ENCODE measurements at places on chromosomes 12 and 14. TPM values are rescaled to one million over a fixed set of nuclear protein-coding genes. Genes with fewer than 3 reads are reported as not detected.

GRCh38 chr14:94857950-94858349 lies 88.0 kb upstream of the GSC start:
- DNase-seq, result no peak
- no peaks in the 10 kb centered on the region for H3K27me3 ChIP-seq
- H3K4me3 ChIP-seq, result no peak overlapping the region
- H3K36me3 ChIP-seq, result no peaks in the 10 kb centered on the region
- no peak overlapping the region for H3K27ac ChIP-seq

Gene RIN3
- total RNA-seq, result 18.0 TPM

DNA sequence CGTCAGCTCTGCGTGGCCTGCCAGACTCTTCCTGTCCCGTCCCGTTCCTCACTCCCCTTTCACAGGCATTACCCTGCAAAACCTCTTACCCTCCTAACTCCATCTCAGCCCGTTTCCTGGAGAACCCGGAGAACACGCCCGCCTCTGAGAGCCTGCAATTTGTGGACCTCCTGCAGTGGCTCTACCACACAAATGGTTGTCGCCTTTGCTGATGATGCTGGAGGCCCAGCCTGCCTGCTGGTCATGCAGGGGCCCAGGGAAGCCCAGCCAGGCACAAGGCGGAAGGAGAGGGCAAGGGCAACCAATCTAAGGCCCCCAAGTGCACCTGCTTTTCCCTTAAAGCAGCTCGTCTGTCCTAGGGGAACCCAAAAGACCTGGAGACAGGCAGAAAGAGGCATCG lies 22.5 kb downstream of the RFLNA start:
- H3K27me3 ChIP-seq, result no peaks in the 10 kb centered on the region
- no peaks in the 10 kb centered on the region for H3K36me3 ChIP-seq
- no peak overlapping the region for H3K27ac ChIP-seq
- no peak overlapping the region for H3K4me3 ChIP-seq
- no peak for DNase-seq
- no peaks in the 10 kb centered on the region for H3K4me1 ChIP-seq

DNA sequence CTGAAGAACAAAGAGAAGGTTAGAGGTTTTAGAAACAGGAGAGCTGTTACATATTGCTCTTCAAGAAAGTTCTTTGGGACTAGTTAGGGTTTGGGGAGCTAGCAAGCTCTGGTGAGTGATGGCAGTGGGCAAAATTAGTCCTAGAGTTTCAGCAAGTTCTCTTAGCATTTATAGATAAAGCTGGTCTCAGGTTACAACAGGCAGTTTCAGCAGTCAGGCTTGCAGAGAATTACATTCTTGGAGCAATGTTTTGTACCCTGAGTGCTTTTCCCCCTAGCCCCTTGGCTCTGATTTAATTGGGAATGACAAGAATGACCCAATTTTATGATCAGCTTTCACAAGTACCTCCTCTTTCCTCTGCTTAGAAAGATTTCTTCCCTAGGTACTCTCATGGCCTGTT lies 21.4 kb upstream of the EID3 start:
- no peaks in the 10 kb centered on the region for H3K4me1 ChIP-seq
- H3K4me3 ChIP-seq, result no peak overlapping the region
- DNase-seq, result no peak
- H3K36me3 ChIP-seq, result no peaks in the 10 kb centered on the region
- H3K27ac ChIP-seq, result no peak overlapping the region
- H3K27me3 ChIP-seq, result no peaks in the 10 kb centered on the region

- no peak overlapping the region for H3K27ac ChIP-seq
- no peak overlapping the region for H3K4me3 ChIP-seq
- H3K4me1 ChIP-seq, result no peaks in the 10 kb centered on the region
- H3K36me3 ChIP-seq, result no peaks in the 10 kb centered on the region
- no peak for DNase-seq
Measured at GRCh38 chr12:11901701-11902524, 168.8 kb upstream of the BCL2L14 start.
